ENCODE measurements at places on chromosomes 7 and 10. TPM values are rescaled to one million over a fixed set of nuclear protein-coding genes. Genes with fewer than 3 reads are reported as not detected.

DNA sequence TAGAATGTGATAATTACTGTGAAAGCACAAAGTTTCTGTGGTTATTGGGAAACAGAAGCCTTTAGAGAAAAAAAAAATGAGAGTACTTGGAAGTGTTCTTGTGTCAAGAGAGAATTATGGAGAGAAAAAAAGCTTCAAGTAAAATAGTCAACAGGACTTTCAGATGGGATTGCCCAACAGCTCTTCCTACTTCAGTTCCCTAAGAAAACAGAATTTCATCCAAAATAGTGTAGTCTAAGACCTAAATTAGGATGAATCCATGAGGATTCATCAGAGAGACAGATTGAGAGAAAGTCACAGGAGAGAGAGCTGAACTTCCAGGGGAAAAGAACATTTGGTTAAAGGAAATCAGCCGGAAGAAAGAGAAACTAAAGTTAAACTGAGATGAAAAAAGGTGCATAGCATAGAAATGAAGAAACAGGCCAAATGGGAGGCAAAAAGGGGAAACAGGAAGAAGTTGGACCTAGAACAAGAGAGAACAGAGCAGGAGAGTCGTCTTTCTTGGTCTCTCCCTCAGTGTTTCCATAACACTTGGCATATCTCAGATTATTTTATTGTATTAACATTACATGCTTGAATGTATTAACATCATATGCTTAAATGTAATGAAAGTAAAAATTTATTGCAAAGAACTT, 2.5 kb downstream of the SCIN start:
- no peak overlapping the region for H3K27ac ChIP-seq
- H3K4me3 ChIP-seq, result no peak overlapping the region
- H3K36me3 ChIP-seq, result no peaks in the 10 kb centered on the region

- peak overlapping the region; percentile 32 for H3K4me3 ChIP-seq
- peaks cover 7% of the 10 kb centered on the region for H3K36me3 ChIP-seq
- no peaks in the 10 kb centered on the region for H3K27me3 ChIP-seq
- no peak for DNase-seq
Measured at GRCh38 chr10:80463868-80464267, 9.8 kb downstream of the TSPAN14 start.

- H3K4me3 ChIP-seq, result no peak overlapping the region
- no peaks in the 10 kb centered on the region for H3K4me1 ChIP-seq
- no peak for DNase-seq
- H3K27me3 ChIP-seq, result peaks cover 11% of the 10 kb centered on the region
- H3K36me3 ChIP-seq, result no peaks in the 10 kb centered on the region
Measured at GRCh38 chr10:43211030-43211429, 55.8 kb downstream of the RASGEF1A start.

DNA sequence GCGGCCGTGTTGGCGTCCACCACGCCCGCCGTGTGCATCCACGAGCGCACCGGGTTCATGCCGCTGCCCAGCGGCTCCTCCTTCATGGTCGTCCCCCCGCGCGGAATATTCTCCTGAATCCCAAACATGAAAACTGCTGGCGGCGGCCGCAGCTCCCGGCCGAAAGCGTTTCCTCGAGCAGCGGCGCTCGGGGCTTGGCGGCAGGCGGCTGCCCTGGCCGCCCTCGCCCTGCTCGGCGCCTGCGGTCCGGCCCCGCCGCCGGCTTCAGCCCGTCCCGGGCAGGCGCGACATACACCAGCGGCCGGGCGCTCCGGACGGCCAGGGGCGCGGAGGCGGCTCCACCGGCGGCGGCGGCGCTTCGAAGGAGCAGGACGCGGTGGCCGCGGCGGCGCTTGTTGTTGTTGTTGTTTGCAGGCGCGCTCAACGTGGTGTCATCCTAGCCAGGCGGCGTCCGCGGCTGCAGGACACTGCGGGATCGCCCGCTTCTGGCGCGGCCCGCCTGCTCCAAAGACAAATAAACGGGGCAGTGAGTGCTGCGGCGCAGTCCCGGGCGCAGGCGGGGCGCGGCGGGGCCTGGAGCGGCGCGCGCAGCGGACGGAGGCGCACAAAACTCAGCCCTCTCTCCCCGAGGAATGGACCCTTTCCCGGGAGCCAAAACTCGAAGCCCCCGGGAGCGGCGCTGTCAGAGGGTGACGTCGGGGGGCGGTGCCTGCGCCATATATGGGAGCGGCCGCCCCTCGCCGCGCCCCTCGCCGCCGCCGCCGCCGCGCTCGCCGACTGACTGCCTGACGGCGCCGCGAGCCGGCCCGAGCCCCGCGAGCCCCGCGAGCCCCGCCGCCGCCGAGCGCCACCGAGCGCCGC, at the start of gene EBF3:
EBF3 (minus strand) TSS at position 634 of the 861 bp plus-strand sequence; CDS start at position 128, 506 bp downstream.
- peak within 1 kb of the TSS; percentile 70 for H3K4me3 ChIP-seq
- no peaks in the 10 kb centered on the region for H3K36me3 ChIP-seq
- peak within 1 kb of the TSS; percentile 19 for H3K27ac ChIP-seq
- peaks cover 72% of the 10 kb centered on the region for H3K4me1 ChIP-seq
- H3K27me3 ChIP-seq, result peaks cover 100% of the 10 kb centered on the region

GRCh38 chr7:137402536-137403352, 59.2 kb upstream of the PTN start:
- no peaks in the 10 kb centered on the region for H3K4me1 ChIP-seq
- no peak overlapping the region for H3K27ac ChIP-seq
- H3K4me3 ChIP-seq, result no peak overlapping the region
- no peak for DNase-seq

GRCh38 chr7:142523821-142524460, 225.3 kb upstream of the PRSS1 start:
- H3K27me3 ChIP-seq, result peaks cover 4% of the 10 kb centered on the region
- H3K4me3 ChIP-seq, result no peak overlapping the region
- H3K4me1 ChIP-seq, result no peaks in the 10 kb centered on the region
- no peak overlapping the region for H3K27ac ChIP-seq

DNA sequence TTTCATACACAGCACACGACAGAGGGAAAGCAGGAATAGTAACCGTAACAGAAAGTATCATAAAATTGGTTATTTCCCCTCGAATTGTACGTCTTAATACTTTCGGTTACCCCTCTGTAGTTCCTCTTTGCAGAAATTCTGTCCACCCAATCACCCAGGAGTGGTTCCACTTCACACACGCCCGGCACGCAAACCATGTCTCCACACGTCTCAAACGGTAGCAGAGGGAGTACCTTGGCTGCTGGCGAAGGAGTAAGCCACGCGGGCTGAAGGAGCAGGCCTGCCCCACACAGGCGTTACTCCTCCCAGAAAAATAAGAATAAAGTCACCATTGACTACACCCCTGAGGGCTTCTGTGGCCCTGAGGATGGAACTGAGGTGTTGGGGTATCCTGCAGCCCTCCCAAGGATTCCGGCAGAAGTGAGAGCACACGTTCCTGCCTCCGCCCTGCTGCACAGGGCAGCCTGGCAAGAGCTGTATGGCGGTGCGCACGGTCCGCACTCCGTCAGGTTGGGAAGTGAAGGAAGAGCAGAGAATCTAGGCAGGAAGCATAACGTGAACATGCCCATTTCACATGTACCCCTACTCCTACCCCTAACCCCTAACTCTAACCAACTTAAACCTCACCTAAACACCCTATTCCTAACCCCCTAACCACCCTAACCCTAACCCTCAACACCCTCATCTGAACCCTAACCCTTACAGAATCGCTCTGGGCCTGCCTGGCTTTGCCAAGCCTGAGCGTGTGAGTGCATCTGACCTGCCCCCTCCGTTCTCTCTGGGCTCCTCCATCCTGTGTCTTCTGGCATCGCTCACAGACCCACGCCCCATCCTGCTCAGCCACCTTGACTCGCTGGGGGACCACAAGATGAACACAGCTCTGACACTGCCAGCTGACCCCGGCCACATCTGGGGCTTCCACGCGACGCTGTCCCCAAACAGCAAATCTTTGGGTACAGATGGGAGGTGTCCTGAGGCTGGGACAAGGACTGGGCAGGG, 18.2 kb downstream of the GPR146 start:
- no peak overlapping the region for H3K4me3 ChIP-seq
- peaks cover 45% of the 10 kb centered on the region for H3K4me1 ChIP-seq
- peaks cover 7% of the 10 kb centered on the region for H3K36me3 ChIP-seq
- H3K27ac ChIP-seq, result no peak overlapping the region

- H3K4me1 ChIP-seq, result no peaks in the 10 kb centered on the region
- no peak overlapping the region for H3K4me3 ChIP-seq
- H3K36me3 ChIP-seq, result no peaks in the 10 kb centered on the region
Measured at GRCh38 chr7:107815254-107815882, 12.3 kb upstream of the SLC26A3 start.

DNA sequence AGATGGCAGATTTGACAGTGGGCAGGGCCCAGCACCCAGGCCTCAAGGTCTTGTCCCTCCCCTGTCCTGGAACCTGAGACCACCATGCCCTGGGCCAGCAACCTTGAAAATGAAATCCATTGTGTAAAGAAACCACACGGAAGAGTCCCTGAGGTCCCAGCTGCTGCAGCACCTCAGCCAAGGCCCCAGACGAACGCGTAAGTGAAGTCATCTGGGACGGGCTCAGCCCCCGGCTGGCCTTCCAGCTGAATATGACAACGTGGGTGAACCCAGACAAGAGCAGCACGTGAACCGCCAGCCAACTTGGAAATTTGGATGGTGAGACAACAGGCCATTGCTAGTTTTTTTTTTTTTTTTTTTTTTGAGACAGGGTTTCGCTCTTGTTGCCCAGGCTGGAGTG, 70.3 kb downstream of the CYTH3 start:
- no peaks in the 10 kb centered on the region for H3K36me3 ChIP-seq
- no peaks in the 10 kb centered on the region for H3K27me3 ChIP-seq
- no peak overlapping the region for H3K4me3 ChIP-seq
- no peak overlapping the region for H3K27ac ChIP-seq
- no peak for DNase-seq

DNA sequence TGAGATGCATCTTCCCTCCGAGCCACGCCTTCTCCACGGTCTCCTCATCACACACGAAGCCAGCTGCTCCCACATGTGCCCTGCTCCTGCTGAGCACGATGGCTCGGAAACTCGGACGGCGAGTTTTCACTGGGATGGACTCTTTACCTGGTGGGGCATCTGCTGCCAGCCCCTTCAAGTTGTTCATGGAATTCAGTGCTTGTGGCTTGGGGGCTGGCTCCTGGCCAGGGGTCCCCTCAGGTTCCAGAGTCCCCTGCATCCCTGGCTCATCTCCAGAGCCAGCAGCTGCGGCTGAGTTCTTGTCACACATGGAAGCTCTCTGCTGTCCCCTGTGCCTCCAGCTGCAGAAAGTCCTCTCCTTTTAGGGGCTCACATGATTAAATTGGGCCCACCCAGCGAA, 654.0 kb downstream of the SDK1 start:
- no peak overlapping the region for H3K4me3 ChIP-seq
- H3K27me3 ChIP-seq, result no peaks in the 10 kb centered on the region
- no peak overlapping the region for H3K27ac ChIP-seq
- peaks cover 13% of the 10 kb centered on the region for H3K36me3 ChIP-seq
- H3K4me1 ChIP-seq, result peaks cover 4% of the 10 kb centered on the region

GRCh38 chr10:80553436-80553835, 15.7 kb downstream of the SH2D4B start:
- no peak for DNase-seq
- H3K36me3 ChIP-seq, result no peaks in the 10 kb centered on the region
- peaks cover 11% of the 10 kb centered on the region for H3K4me1 ChIP-seq

- DNase-seq, result no peak
- H3K27ac ChIP-seq, result peak overlapping the region; percentile 83
Measured at GRCh38 chr10:69328380-69328735, 50.1 kb downstream of the HK1 start.

DNA sequence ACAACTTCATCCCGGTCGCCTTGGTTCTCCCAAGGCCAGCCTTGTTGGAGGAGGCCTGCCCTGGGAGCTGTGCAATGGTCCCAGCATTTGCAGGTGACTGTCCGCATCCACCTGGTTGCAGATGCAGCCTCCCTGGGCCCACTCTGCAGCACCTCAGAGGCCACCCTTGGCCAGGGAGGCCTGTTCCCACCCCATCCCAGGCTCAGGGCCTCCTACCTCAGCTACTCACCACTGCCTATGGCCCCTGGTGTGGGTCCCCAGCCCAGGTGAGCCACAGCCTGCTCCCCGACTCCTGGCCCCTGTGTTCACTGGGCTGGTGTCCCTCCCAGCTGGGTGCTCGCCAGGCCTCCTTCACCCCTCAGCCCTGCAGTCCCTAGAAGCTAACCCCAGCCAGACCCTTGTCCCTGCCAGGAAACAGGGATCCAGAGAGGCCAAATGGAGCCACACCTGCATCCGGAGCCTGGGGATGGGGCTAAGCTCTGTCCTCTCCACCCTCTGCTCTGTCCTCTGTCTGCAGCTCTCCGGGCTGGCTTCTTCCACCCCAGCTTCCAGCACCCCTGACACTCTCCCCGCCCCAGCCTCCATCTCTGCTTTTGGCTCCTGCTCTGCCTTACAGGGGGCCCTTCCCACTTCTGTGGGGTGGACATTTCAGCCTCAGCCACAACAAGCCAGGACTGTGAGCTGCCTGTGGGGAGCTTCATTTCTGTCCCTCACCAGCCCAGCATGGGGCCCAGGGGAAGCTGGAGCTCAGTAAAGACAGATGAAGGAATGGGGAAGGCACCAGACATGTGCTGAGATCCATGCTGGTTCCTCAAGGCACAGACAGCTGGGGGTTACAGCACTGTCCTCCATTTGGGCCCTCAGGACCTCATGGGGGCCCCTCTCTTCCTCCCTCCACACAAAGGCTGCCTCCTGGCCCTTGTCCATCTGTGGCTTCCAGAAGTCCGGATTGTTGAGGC, 35.6 kb upstream of the ANTXRL start:
- H3K4me1 ChIP-seq, result peaks cover 8% of the 10 kb centered on the region
- H3K4me3 ChIP-seq, result no peak overlapping the region
- H3K27ac ChIP-seq, result no peak overlapping the region
- no peaks in the 10 kb centered on the region for H3K27me3 ChIP-seq
- no peak for DNase-seq

DNA sequence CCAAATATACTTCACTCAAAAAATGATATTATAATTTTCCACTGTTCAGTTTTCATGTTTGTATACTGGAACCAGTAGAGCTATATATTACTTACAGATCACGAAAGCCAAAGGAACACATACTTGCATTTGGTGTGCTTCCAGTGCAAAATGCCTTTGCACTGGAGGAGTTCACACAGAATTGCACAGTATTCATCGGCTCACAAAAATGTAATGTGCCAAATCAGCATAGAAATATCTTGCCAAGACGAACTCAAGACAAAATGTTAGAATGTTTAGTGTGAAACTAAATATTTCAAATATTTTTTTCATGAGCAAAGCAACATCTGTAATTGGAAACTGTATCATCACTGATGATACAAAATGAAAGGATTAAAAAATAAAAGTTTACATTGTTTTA, 646.2 kb upstream of the SEMA3D start:
- no peaks in the 10 kb centered on the region for H3K27me3 ChIP-seq
- no peaks in the 10 kb centered on the region for H3K4me1 ChIP-seq
- H3K4me3 ChIP-seq, result no peak overlapping the region
- peak; percentile 68 for DNase-seq

The TRDMT1 gene
- total RNA-seq, result 17.8 TPM

The SUPV3L1 gene
- 32.1 TPM for total RNA-seq

The GSTO2 gene
- under 0.01 TPM for total RNA-seq

The ACTR3C gene
- total RNA-seq, result 9.4 TPM

The FAM221A gene
- total RNA-seq, result 30.3 TPM

The ACSL5 gene
- 76.0 TPM for total RNA-seq

The CNPY1 gene
- not detected for total RNA-seq

The C7orf57 gene
- total RNA-seq, result not detected
